NCI-H345 (cell line): ENCODE measurements at places on chromosomes 13 and 19.
A peak's percentile ranks its signal among the peaks of the same experiment; 100 is the strongest.

DNA sequence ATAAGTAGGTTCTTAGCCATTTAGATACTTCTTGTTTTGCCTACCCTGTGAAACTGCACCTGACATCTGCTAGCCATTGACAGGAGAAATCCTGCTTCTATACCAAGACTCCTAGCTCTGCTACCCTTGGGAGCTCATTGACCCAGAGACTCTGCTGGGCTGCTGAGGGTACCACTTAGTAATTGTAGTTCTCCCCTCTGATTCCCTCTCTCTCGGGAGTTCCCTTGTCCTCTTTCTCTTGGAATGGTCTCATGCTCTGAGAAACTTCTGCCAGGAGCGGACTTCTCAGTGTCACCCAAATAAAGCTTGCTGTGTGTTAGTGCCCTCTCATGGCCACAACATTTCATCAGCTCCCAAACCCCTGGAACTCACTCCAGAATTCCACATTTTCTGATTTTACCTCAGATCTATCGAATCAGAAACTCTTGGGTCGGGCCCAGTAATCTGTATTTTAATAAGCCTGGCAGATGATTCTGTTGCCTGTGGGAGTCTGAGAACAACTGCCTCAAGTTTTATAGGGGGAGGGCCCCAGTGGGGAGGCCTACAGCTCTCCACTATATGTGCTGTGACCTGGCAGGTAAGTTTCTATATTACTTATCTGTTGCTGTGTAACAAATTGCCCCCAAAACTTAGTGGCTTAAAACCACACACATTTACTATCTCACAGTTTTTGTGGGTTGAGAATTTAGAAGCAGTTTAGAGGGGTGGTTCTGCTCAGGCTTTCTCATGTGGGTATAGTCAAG, 221.1 kb downstream of the TDRD3 start:
- peak; percentile 12 for DNase-seq

DNA sequence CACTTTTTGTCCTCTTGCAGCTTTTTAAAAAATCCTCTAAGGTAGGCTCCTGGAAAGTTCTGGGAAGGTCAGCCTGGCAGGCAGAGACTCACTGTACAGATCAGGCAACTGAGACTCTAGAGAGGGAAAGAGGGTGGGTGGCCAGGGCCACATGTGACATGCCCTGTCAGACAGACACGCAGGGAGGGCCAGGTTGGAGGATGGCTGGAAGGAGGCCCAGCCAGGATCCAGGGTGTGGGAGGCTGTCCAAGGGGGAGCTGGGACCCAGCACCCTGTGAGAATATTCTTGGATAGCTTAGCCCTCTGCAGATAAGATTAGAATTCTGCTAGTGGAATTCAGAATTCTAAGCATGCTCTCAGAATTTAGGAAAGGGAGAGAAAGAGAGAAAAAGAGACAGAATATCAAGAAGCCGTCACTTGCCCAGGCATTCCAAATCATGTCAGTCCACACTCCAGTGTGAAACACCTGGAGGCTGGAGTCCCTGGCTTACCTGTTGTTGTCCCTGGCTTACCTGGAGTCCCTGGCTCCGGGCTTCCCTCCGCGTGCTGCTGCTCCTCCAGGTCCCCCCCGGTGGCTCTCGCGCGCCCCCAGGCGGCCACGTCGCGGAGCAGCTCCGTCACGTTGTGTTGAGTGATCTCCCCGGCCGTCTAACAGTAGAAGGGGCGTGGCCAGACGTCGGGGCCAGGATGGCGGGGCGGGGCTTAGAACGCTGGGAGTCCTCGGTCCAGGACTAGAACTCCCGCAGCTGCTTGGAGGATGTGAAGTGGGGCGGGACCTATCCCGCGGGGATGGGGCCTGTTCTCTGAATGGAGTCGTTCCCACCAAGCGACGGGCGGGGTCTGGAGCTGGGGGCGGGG, 2.8 kb upstream of the TNNI3 start:
- peak; percentile 89 for DNase-seq

GRCh38 chr19:18385675-18386542, at the start of gene GDF15:
Gene GDF15, plus strand, starts transcription at chr19:18386158. Its CDS starts 32 bp downstream, at chr19:18386190.
- DNase-seq, result no peak

GRCh38 chr19:5191091-5191490, 149.5 kb downstream of the PTPRS start:
- DNase-seq, result no peak

DNA sequence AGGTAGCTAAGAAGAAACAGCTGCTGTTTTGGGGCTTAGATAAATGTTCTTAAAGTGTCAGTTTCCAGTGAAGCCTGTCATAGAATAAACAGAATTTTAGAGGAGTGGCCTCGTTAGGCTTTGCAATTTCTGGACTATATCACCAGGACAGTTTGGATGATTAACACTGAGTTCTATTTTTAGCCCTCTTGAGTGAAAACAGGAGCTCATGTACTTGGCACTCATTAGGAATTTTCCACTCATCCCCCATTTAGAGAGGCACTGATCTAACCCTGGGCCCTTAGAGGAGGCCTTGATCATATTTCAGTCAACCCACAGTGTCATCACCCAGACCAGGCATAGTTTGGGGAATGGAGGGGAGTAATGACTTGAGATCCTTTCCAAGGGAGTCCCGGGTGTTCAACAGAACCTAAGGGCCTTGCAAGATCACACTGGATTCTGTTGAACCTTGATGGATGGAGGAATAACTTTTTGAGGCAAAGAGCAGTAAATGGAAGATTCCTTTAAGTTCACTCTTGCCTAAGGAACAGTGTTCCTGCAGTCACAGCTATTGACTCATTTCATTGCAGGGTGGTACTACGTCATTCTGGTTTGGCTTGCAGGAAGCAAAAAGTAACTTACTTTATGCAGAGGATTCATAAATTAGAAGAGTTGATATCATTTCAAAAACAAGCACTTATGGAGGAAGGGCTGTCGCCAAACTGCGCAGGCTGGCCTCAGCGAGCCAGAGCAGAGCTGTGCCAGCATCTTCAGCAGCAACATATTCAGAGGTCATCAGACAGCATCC, 160.2 kb downstream of the SLC7A1 start:
- peak; percentile 4 for DNase-seq

- no peak for DNase-seq
Measured at GRCh38 chr13:30731361-30732045, 3.8 kb upstream of the ALOX5AP start.

DNA sequence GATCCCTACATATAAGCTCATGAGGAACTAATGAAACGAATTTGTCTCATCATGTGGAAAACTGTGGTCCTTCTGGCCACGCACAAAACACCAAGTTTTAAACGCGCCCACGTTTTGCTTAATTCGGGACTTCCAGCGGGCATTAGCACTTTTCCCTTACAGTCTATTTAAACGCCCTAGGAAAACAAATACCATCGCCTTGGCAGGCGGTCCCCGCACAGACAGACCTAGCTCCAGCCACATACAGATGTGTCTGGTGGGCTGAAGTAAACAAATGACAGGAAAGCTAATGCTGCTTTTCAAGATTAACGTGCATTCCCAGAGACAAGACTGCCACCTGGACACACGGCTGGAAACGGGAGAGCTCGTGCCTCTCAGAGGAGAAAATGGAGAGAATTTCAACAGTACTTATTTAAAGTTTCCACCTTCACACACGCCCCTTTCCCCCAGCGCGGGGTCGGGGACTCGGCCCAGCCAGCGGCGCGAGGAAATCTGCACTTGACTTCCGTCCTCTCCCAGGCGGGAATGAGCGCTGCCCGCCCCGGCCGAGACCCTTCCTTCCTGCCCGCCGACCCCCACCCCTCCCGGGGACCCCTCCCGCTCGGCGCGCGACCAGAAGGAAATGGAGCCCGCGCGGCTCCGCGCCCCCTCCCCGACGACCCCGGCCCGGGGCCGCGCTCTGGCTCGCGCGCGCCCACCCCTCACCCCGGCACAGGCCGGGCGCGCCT, 931 bp downstream of the USP12 start:
- DNase-seq, result peak; percentile 27

DNA sequence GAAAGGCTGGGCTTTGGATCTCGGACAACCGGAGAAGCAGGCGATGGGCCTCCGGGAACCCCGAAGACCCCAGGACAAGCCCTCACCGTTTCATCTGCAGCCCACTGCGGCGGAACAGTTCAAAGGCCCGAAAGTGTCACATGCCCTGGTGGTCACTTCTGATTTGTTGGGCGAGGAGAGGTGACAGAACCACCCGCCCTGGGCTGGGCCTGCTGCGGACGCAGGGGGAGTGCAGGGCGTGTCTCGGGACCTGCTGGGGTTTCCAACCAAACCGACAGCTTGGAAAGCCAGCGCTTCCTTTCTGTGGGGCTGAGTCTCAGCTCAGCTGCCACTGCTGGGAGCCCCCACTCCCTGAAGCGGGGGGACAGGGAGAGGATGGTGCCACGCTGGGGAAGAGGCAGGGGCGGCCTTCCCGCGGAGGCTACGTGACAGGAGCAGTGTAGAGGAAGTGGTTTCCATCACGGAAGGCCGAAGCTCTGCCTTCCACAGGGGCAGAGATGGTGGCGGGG, 22.8 kb upstream of the ZBTB7A start:
- no peak for DNase-seq

DNA sequence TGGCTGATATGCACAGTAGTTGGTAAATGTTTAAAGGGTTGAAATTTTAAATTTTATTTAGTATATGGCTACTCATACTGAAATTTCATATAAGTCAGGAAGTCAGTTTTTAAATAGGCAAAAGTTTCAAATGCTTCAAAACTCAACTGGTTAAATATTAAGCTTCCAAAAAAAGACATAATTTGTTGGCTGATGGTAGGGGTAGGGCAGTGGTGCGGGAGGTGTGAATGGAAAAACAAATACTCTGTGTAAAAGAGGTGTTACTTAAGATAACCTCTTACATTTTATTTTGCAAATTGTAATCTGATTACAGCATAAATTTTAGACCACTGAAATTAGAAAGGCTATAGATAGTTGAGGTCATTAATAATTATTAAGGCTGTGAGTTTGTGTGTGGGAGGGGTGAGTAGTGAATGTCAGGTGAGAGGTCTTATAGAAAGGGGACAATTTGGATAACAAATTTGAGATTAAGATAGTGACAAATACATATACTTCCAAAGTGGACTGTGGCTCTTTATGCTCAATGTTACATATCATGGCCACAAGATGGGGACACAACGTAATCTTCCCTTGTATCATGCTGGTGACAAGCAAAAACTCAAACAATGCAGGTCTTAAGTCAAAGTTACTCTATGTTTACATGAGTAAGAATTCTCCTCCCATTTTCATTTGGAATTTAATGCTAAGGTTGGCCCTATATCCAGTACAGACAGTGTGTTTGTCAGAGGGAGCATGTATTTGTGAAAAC, 36.6 kb upstream of the OXGR1 start:
- DNase-seq, result peak; percentile 18

GRCh38 chr13:105914291-105915036, 621.0 kb downstream of the EFNB2 start:
- no peak for DNase-seq

DNA sequence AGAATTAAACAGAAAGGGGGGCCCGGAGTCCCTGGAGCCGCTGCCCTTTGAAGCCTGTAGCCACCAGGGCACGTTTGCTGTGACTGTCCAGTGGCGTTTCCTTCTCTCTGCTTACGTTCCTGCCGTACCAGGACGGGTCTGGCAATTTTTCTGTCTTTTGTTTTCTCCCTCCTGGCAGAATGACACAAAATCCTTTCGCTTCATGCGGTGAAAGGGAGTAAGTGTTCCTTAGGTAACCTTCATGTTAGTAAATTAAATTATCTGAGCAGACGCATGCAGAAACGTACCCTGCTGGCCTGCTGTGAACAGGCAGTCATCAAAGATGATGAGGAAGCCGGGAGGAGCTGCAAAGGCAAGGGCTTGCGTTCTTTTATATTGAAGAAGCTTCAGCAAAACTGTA, 299.3 kb upstream of the ARGLU1 start:
- no peak for DNase-seq

GRCh38 chr13:106819413-106820180, 251.7 kb upstream of the ARGLU1 start:
- DNase-seq, result no peak

GRCh38 chr13:82187227-82187626, 1695.0 kb downstream of the SLITRK1 start:
- no peak for DNase-seq

GRCh38 chr13:79703772-79704171, 222.8 kb downstream of the NDFIP2 start:
- DNase-seq, result no peak

- DNase-seq, result peak; percentile 7
Measured at GRCh38 chr13:36850790-36851438, 31.9 kb downstream of the RFXAP start.

DNA sequence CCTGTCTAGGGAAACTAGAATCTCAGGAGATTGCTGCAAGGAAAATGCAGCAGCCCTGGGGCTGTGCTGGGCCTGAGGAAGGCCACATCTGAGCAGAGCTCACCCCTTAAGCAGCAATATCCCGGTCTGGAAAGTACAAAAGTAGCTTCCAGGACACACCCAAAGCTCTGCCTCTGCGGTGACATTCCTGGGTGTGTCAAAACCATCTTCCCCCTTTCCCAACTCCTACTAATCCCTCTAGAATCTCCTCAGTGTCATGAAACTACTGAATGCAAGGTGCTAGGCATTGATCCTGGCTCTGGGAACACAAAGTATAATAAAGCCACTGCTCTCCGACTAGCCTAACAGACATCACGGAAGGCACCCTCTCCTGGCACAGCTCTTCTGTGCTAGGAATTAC, 5.0 kb downstream of the PBX4 start:
- no peak for DNase-seq

GRCh38 chr19:1873524-1874473, 10.4 kb upstream of the KLF16 start:
- no peak for DNase-seq

DNA sequence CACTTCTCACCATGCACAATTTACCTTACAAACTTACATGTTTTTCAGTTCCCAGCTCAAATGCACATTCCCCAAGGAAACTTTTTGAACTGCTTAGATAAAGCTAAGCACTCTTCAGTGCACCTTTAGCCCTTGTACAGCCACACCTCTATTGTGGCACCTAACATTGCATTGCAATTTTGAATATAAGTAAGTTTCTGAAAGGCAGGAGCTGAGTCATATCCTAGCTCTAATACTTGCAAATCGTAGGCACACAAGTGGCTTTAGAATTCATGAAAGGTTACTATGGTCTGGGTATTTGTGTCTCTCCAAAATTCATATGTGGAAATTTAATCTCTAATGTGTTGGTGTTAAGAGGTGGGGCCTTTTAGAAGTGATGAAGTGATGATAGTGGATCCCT, 4.9 kb upstream of the ESD start:
- no peak for DNase-seq

DNA sequence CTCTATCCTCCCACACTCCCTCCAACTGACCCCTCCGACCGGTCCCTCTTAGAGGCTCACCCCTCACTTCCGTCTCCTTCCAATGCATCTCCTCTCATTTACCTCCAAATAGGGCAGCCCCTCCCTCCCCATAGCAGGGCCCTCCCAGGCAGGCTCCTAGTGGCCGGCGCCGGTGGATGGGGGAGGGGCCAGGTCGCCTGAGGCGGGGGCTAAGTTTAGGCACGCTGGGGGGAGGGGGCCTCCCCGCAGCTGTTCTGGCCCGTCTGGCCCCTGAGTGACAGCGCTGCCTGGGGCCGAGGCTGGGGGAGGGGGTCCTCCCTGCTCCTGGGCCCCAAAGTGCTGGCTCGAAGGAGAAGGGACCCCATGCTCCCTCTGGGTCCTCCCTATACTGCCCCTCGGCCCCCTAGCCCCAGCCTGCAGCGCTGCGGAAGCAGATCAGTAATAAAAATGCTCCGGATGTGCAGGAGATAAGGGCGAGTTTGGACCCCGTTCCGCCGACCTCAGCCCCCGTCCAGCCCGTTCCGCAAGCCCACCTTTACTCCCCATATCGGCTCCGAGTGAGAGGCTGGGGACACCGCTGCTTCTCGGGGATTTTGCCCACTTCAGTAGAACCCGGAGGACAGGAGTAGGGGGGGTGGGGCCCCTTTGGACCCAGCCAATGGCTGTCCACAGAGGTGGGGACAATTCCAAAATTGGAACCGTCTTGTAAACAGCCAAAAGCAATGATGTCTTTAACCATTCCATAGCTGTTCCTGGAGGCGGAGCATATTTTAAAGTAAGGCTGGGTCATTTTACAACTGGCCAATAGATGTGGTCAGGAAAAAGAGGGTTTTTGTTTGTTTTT, 4.0 kb downstream of the RTN2 start:
- no peak for DNase-seq
